ENCODE measurements at places on chromosomes 5 and 9.

- no peak for DNase-seq
These were observed 48.6 kb upstream of the KCNMB1 start for GRCh38 chr5:170437621-170438375.

DNA sequence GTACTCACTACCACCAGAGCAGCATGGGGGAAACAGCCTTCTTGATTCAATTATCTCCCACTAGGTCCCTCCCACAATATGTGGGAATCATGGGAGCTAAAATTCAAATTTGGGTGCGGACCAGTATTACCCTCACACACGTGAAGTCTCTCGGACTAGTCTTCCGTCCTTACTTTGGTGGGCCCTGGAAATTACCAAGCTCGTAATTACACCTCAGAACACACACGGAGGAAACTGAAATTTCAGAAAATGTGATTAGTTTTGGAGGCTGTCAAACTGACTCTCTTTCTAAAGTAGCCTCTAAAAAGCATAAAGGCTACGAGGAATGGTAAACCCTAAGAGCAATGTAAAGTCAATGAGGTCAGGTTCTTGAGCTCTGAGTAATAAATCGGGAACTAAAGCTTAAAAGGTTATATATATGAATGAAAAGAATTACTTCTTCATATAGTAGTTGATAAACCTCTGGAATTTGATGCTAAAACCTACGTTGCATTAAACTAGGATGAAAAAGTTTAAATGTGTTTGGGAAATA is 842 bp upstream of the FEM1C start:
- DNase-seq, result no peak

DNA sequence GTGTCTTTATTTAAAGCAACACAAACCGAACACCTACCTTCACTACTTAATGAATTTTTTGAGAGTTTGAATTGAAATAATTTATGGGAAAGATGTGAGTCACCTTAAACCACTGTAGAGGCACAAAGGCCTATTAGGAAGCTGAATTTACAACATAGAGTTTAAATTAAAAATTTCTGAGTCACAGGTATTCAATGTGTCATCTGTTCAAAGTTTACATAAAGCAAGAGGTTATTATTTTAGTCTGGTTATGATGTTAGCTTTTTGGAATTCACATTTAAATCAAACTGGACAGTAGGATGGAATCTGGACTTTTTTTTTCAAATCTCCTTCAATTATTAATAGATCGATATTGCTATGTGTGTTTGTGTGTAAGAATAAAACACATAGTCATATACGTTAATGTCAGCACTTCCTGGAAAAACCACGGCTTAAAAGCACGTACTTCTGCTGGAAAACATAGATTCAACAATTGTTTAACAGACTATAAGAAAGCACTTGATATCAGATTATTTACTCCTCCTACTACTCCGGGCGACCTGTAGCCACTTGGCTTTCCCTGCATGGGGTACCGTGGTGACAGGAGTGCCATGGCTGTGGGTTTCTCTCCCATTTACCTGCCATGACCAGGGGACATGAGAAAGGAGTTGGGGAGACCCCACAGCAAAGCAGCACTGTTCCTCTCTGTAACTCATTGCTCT is 638.6 kb downstream of the SEMA5A start:
- DNase-seq, result no peak

DNA sequence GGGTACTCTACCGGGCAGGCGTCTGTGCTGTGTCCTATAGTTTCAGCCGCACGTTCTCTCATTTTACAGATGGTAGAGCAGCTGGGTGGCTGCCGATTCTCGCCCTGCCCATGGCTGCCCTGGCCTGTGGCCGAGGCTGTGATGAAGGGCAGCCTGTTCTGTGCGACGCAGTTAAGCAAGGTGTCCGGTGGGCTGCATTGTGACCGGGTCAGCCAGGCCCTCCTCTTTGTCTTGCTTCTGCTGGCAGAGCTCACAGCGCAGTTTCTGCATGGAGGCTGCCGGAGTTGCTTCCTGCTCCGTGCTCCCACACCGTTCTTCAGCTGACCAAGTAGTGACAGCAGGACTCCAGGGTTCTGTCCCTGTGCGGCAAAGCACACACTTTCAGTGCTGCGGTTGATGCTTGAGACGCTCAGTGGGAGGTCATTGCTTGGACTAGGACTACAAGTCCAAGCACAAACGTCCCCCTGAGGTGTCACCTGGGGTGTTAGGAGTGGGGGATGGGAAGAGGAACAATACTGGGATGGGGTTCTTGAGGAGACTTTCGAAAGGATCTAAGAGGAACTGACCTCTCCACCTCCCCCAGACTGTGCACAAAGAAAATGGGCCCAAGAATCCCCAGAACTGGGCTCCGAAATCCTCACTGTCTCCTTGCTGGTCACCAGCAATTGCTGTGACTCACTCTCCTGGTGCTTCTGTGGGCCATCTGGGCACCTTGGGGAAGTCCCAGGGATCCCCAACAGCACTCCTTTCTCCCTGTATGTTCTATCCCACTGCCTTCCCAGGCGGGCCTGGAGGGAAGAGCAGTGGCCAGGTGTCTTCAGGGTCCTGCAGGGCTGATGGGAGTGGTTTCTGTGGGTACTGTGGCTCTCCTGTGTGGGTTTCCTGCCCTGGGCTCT is 58.2 kb downstream of the GADD45G start:
- DNase-seq, result no peak

- no peak for DNase-seq
These were observed 153.9 kb downstream of the CDH9 start for GRCh38 chr5:26884481-26884880.

Measured in GM06990 (cell line).